ENCODE measurements at places on chromosomes 6 and 20.
A peak's percentile ranks its signal among the peaks of the same experiment; 100 is the strongest.

- DNase-seq: no peak
Observed at GRCh38 chr20:15930311-15931305, 642.6 kb downstream of the KIF16B start.

DNA sequence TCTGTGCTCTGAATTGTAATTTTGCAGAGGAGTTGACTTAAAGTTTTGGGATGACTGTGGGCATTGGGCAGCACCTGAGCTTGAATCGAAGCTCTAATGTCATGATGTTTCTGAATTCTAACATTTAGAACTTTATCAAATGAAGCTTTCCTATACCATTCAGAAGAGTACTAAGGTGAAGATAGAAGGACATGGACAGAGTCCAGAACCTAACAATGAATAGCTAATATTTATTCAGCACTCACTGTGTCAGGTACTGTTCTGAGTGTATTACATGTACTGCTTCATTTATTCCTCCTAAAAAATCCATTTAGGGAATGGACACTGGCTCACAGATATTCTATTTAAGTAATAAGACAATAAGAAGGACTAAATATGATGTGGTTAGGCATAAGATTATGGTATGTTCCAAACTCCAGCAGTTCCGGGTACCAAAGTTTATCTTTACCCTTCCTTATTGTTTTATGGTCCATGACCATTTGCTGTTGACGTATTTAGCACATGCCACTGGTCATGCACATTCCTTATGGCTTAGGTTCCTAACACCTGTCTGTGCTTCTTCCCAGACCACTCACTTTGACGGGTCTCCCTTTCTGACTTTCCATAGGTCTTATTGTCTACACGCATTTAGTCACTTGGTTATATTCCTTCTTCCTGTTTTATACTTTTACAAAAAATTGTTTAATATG, 20.3 kb downstream of the BCKDHB start:
- DNase-seq: no peak

DNA sequence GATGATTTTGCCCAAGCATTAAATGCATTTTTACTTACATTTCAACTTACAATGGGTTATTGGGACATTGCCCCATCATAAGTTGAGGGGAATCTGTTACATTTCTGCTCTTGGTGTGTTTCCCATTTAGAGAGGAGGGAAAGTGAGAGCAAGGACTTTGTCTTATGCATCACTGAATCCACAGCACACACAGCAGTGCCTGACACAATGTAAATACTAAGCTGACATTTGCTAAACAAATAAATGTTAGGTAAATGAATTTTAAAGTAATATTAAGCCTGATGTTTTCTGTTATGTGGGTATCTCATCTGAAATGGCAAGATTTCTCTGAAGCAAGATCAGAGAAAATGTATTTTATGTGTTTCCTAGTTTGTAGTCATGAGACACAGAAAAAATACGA, 143.6 kb upstream of the STXBP5 start:
- no peak for DNase-seq

- no peak for DNase-seq
Observed at GRCh38 chr20:13105864-13106457, 97.2 kb downstream of the SPTLC3 start.

- no peak for DNase-seq
Observed at GRCh38 chr6:45789238-45789637, 226.4 kb downstream of the CLIC5 start.

GRCh38 chr6:95127261-95127660, 450.1 kb upstream of the MANEA start:
- peak; percentile 54 for DNase-seq

- no peak for DNase-seq
Observed at GRCh38 chr6:29933955-29934354, 8.4 kb upstream of the HLA-A start.

DNA sequence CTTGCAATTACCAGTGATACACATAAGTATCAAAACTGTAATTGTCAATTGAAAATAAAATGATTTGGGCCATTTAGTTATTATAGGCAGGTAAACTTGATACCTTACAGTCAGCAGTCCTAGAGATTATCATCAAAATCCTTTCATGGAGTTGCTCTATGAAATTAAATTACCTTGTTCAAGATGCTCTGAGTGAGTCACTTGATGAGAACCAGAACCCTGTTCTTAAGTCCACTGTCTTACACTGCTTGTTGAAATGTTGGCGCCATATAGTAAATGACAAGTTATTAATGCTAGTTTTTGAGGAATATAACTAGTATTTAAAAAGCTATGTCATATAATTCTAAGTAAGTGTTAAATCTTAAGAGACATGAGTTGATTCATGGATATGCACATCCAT, 37.2 kb upstream of the BAG2 start:
- DNase-seq: no peak

DNA sequence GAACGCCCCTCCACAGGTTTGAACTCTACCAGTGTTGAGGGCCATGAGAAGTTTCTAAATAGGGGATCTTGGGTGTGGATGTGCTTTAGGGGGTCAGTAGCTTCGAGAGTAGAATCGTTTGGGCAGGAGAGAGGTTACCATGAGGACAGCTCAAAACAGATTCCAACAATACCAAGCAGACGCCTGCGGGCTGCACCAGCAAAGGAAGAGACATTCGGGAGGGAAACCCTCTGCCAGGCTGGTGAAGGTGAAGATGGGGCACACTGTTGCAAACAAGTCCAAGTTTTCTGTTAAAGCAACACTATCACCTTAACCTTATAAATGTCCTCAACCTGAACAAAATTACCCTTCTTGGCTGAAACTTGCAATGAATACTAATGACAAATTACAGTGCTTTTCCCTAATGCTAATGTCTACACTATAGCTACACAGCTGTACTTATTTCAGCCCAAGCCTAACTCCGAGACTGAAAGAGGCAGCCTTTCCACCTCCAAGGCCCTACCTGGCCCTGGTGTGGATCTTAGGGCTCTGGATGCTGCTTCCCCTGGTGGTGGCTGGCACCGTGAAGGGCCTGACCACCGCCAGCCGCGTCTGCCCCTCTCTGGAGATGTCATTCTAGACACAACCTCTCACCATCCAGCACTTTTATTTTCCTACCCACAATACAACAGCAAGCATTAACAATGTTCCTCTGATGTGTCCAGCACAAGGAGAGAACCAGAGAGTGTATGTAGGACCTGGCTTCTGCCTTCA, 80.1 kb downstream of the DLL1 start:
- no peak for DNase-seq

DNA sequence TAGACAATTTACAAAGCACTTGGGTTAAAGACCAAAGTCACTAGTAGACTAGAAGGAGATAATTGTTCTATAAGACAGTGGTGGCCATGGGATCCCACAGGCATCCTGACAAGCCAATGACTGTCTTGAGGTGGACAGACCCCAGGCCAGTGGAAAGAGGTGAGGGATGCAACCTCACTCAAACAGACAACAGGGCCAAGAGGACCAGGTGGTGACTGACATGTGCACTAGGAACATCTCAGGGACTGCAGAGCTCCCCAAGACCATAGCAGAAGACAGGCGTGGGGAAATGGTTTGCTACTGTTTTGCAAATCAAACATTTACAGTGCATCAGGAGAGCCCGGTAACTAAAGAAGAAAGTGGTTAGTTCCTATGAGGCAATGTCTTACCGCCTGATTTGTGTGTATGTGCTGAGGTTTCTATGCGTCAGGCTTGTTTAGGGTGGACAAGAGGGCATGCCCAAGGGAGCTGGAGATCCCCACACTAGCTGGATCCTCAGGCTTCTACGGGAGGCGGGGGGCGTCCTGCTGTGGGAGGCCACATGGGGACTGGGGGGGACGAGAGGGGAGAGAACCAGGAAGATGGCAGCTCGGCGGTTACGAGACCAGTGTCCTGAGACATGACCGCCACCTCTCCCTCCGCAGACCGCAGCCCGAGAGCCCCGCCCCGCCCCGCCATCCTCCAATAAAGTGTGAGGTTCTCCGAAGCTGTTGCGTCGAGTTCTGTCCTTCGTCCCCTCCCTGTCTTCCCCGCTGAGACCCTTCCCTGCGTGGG, 623 bp upstream of the MRPS26 start:
- peak; percentile 66 for DNase-seq

- no peak for DNase-seq
Observed at GRCh38 chr6:162697872-162698403, 29.6 kb downstream of the PRKN start.

DNA sequence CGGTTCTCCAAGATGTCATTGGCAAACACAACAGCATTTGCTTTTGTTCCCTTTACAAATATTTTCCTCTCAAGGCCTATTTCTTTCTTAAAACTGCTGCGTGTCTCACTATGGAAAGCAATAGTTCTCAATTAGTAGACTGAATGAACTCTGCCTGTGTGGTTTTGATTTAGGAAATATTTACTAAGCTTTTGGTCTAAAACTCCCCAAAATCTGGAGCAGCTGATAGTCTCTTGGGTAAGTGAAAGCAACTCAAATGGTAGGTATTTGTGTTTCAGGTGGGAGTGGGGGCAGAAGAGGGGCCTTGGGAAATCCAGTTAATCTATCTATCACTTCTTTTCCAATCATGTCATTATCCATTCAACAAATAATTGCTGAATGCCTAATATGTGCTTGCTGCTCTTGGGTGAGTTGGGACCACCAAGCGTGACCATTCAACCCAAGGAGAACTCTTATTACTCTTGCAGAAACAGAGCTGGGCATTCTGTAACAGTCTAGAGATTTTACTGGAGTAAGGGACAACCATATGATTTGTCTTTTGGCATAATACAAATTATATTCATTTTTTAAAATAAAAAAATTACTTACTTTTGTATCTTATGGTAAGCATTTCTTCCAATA, 33.2 kb upstream of the ADTRP start:
- no peak for DNase-seq

DNA sequence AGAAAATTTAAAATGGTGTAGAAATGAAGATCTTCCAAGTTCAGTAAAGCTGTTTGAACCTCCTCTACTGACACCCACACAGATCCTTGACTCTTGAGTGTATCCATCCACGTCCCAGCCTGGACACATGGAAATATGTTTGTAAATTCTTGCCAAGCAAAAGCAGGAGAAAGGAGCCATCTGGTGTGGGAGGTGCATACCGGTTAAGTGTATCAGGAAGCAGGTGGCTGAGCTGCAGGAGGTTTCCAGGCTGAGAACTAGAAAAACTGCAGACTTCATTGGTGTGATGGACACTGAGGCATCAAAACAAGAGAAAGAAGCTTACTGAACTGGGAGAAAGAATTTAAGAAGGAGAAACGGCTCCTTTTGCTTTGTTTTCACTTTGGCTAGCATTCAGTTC, 229.9 kb upstream of the GRIK2 start:
- DNase-seq: no peak

DNA sequence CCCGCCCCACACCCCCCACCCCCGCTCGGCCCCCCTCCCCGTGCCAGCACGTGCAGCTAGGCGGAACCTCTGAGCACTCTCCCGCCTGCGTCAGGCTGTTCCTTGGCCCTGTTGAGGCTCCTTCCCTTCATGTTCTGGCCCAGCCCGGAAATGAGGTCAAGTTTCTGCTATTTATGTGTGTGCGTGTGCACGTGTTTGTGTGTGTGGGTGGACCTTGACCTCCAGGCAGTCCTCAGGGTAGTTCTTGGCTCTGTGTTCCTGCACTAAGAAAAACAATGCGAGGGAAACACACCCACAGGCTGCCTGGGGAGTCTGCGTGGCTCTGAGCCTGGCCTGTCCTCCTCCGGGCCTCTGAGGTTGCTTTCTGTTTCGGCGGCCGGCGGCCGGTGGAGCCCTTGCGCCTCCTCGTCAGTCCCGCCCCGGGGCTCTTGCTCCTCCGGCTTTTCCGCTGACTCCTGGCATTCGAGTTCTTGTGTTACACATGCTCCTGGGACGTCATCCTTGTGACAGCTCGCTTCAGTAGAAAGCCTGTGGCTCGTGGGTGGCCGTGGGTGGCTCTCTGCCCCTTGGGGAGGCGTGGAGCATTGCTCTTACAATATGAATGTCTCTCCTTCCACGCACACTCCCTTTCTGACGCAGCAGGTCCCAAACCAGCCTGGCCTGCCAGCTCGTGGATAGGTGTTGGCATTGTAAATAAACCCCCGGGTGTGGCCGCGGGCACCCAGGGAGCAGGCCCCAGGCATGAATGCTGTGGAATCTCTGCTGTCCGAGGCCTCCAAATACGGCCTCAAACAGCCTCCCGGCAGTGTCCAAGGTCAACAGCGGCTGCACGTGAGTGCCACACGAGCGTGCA, 10.0 kb downstream of the SLCO4A1 start:
- no peak for DNase-seq

DNA sequence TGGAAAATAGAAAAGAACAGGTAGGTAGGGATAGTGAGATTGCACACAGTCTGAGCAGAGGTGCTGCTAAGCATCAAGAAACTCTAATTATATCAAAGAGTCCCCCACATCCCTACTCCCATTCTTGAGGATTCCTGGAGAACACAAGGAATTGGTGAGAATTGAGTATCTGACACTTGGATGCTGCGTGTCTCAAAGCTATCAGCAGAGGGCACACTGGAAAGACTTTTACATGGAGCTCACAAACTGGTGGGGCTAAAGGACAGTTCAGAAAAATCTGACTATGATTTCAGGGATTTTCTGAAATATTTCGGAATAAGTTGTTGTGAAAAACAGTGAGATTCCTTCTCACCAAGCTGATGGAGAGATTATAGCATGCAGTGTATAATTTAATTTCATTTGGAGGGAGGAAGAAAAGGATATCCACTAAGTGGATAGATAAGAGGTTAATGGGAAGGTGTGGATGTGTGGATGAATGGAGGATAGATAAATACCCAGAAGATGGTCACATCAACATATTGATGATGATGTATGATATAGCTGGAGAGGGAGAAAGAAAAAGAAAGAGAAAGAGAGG, 215.4 kb upstream of the DEFB112 start:
- no peak for DNase-seq

DNA sequence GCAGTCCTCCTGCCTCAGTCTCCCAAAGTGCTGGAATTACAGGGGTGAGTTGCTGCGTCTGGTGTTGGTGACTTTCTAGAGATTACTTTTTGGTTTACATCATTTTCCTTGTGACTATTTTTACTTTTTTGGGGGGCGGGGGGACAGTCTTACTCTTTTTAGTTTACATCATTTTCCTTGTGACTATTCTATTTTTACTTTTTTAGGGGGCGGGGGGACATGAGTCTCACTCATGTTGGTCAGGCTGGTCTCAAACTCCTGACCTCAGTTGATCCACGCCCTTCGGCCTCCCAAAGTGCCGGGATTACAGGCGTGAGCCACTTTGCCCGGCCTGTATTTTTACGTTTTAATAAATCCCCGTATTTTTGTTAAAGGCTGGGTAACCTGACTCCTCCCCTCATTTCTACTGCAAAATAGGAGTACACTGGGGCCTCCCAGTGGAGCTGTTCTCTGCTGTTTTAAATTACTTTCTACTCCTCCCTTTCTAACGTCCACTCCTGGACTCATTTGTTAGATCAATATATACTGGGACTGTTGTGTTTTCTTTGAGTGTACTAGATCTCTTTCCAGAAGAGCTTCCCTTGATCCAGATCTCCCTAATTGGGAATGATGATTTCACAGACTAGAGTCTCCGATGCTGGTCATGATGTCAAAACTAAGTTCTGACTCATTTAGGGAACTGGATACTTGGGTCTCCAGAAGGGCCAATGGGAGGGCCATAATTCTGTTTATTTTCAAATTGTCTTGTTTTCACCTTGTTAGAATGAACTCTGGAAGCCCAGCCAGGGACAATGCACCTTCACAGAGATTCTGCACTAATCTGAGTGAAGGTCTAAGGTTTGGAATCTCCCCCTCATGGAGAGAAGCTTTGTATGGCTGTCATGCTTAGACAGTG, 9.2 kb downstream of the HSPA1B start:
- no peak for DNase-seq

- DNase-seq: peak; percentile 43
Observed at GRCh38 chr6:166598441-166599138, 12.1 kb upstream of the RAMACL start.

All from DMS79 (cell line).